Left ventricle myocardium inferior (tissue), 1 donor: ENCODE measurements at places on chromosomes 7 and 10.

- DNase-seq = no peak
Observed at GRCh38 chr10:5094265-5095205, at the start of gene AKR1C3. TSS of gene AKR1C3 (plus strand) at chr10:5094414. CDS start at chr10:5094445, 31 bp downstream.

DNA sequence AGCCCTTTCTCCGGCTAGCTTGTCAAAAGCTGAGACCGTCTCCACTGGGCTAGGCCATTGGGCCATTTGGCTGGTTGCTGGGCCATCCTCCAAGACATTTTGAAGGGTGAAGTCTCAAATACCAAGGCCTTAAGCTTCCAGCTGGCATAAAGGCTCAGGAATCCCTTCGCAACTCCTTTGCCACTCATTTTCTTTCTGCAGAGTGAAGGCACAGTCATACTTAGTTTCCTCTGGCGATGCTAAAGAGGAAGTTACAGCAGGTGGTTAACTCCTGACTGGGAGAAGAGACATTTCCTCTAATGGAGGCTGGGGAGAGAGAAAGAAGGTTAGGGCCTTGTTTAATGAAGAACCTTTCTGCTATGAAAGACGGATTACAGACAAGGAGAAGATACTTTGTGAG is 4.8 kb upstream of the REPIN1 start:
- no peak for DNase-seq

DNA sequence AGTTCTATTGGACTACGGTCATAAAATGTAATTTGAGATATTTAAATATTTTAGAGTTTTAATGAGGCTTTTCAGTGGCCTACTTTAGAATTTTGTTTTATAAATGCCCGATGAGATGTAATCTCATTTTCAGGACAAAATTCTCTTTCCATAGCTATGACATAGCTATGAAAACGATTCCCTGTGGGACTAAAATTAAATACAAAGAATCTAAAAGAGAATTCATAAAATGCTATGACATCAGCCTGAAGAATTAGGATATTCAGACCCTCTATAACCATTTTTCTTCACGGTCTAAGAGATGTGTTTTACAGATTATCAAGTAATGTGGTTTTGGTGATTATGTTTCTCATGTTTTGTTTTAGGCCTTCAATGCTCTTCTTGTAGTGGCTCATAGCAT is 48.2 kb upstream of the ODAD2 start:
- no peak for DNase-seq

DNA sequence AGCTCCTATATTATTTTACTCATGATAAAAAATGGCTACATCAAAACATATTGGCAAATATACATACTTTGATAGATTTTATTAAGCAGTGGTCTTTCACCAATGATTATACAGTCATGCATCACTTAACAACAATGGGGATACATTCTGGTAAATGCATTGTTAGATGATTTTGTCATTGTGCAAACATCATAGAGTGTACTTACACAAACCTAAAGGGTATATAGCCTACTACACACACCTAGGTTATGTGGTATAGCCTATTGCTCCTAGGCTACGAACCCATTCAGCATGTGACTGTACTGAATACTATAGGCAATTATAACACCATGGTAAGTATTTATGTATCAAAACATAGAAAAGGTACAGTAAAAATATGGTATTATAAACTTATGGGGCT is 98.9 kb upstream of the IL6 start:
- no peak for DNase-seq

DNA sequence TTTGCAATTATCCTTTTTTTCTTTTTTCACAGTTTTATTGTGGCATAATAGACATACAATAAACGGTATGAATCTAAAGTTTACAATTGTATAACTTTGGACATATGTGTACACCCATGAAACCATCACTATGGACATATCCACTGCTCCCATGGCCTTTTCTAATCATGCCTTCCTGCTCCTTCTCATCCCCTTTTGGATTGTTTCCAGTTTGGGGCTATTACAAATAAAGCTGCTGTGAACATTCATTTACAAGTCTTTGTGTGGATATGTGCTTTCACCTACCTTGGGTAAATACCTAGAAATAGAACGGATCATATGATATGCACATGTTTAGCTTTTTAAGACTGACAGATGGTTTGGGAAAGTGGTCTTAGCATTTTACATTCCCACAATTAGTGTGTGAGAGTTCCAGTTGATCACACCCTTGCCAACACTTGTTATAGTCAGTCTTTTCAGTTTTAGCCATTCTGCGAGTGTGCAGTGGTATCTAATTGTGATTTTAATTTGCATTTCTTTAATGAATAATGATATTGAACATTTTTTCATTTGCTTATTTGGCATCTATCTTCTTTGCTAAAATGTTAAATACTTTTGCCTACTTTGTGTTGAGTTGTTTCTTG is 120.9 kb upstream of the KAT6B start:
- DNase-seq = no peak

- DNase-seq = no peak
Observed at GRCh38 chr7:107920048-107920772, 29.2 kb downstream of the DLD start.
